ENCODE measurements at places on chromosomes 5 and 9.
A peak's percentile ranks its signal among the peaks of the same experiment; 100 is the strongest.

GRCh38 chr9:136740491-136740890, 2.2 kb downstream of the LCN10 start:
- no peak overlapping the region for H3K27ac ChIP-seq
- H3K36me3 ChIP-seq = no peaks in the 10 kb centered on the region
- DNase-seq = no peak
- H3K4me1 ChIP-seq = no peaks in the 10 kb centered on the region
- H3K4me3 ChIP-seq = no peak overlapping the region

GRCh38 chr5:62333250-62333794, 27.3 kb downstream of the KIF2A start:
- no peaks in the 10 kb centered on the region for H3K27me3 ChIP-seq
- peaks cover 21% of the 10 kb centered on the region for H3K36me3 ChIP-seq
- no peak for DNase-seq
- no peak overlapping the region for H3K4me3 ChIP-seq
- H3K4me1 ChIP-seq = peaks cover 26% of the 10 kb centered on the region

DNA sequence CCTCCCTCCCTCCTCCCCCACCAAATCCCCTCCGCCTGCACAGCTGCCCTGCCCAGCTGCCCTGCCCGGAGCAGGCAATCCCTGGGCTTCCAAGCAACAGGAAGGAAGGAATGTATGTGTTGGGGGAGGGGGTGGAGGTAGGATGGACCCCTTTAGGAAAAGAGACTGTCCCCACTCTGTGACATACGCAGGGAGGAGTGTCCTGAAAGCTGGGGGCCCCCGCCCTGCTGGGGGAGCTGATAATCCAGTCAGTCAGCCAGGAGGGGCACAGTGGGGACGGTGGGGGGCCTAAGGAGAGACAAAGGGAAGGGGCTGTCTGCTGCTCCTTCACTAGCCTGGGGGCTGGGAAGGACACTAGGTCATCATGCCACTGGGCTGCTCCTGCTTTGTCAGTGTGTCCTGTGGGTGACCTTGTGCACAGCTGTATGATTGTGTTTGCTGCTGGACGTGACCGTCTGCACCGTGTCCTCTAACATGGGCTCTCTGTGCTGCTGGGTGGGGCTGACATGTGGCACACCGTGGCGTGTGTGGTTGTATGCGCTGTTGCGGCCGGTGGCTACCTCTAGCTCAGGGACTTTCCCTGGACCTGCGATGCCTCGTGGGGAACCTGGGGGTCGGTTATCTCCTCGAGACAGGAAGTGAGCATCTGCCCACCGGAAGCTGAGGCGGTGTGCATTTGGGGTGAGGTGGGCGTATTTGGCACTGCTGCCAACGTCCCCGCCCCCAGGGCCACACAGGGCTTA, 3.0 kb downstream of the N4BP3 start:
- peaks cover 19% of the 10 kb centered on the region for H3K36me3 ChIP-seq
- H3K27me3 ChIP-seq = no peaks in the 10 kb centered on the region
- H3K4me3 ChIP-seq = no peak overlapping the region
- DNase-seq = no peak
- no peak overlapping the region for H3K27ac ChIP-seq

- peak; percentile 40 for DNase-seq
- no peaks in the 10 kb centered on the region for H3K27me3 ChIP-seq
- peaks cover 10% of the 10 kb centered on the region for H3K4me1 ChIP-seq
- peak overlapping the region; percentile 90 for H3K4me3 ChIP-seq
- H3K36me3 ChIP-seq = peaks cover 26% of the 10 kb centered on the region
These were observed 627 bp downstream of the ARRDC1 start for GRCh38 chr9:137606005-137606621.

GRCh38 chr5:42491699-42492098, 68.5 kb downstream of the GHR start:
- no peak for DNase-seq
- H3K27me3 ChIP-seq = peaks cover under 1% of the 10 kb centered on the region
- no peaks in the 10 kb centered on the region for H3K4me1 ChIP-seq
- no peaks in the 10 kb centered on the region for H3K36me3 ChIP-seq

GRCh38 chr9:90038763-90039162, 434.0 kb downstream of the GADD45G start:
- H3K4me3 ChIP-seq = no peak overlapping the region
- no peaks in the 10 kb centered on the region for H3K36me3 ChIP-seq
- no peak overlapping the region for H3K27ac ChIP-seq
- peaks cover 32% of the 10 kb centered on the region for H3K27me3 ChIP-seq
- DNase-seq = no peak

GRCh38 chr9:126722252-126722921, 82.5 kb upstream of the ZBTB43 start:
- peaks cover 49% of the 10 kb centered on the region for H3K27me3 ChIP-seq
- H3K36me3 ChIP-seq = peaks cover 10% of the 10 kb centered on the region
- H3K27ac ChIP-seq = peak overlapping the region; percentile 45
- no peaks in the 10 kb centered on the region for H3K4me1 ChIP-seq

- no peaks in the 10 kb centered on the region for H3K4me1 ChIP-seq
- no peak overlapping the region for H3K4me3 ChIP-seq
- no peak for DNase-seq
- no peaks in the 10 kb centered on the region for H3K27me3 ChIP-seq
These were observed 28.5 kb downstream of the FUBP3 start for GRCh38 chr9:130607640-130608420.

- no peaks in the 10 kb centered on the region for H3K36me3 ChIP-seq
- no peaks in the 10 kb centered on the region for H3K4me1 ChIP-seq
- H3K4me3 ChIP-seq = no peak overlapping the region
- no peaks in the 10 kb centered on the region for H3K27me3 ChIP-seq
These were observed 60.3 kb downstream of the S1PR3 start for GRCh38 chr9:89051421-89052025.

All from Calu3 (cell line).